ENCODE measurements at places on chromosomes 7 and 10.

DNA sequence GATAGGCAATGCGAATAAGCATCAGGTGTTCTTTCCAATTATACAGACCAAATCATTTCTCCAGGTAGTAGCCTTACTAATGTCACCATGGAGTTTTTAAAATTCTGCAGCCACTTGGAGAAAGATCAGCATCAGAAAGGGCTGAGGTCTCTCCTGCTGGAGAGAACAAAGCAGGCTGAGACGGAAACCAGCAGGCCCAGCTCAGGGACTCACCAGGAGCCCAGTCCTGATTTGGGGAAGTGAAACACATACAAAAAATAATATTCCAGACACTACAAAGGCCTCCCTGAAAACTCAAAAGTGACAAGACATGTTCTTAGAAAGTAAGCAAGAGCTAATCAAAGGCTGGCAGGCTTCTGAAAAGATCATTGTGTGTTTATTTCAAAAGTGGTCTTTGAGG, 207.1 kb upstream of the GHITM start:
- DNase-seq = no peak

- DNase-seq = no peak
Measured at GRCh38 chr7:97973206-97973658, 16.8 kb downstream of the OCM2 start.

DNA sequence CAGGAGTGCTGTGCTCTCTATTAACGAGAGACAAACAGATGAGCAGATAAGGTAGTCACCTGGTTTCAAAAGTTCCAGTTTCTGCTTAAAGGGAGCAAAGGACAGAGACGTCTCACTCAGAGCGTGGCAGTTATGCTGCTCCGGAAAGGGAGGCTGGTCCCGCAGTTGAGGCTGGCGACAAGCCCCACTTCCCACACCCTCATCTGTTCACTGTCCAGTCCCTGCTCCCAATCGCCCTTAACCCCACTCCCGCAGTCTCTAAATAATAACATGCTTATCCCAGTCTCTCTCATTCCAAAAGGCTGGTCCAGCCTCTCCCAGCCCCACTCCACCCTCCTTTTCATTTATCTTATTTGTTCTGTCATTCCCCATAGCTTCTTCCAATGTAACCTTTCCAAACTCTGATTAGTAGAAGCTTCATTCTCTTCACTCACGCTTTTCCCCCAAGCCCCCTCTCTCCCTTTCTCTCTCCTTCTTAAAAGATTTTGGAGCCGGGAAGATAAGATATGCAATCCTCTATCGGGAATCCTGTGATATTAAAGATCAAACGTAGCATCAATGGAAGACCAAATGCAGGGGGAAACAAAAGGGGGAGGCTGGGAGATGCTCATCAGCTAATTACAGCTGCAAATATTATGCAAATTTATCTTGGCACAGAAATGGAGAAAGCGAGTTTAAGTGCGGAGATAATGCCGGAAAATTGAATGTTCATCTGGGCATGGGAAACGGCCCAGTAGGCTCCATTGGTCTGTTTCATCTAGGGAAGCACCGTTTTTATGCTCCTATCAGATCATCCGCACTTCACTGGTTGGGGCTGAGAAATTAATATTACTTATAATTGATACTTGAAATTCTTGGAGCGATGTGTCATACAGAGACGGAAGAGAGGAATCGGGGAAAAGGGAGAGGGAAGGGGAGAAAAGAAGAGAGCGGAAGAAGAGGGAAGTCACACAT, 16.3 kb upstream of the GATA3 start:
- no peak for DNase-seq

DNA sequence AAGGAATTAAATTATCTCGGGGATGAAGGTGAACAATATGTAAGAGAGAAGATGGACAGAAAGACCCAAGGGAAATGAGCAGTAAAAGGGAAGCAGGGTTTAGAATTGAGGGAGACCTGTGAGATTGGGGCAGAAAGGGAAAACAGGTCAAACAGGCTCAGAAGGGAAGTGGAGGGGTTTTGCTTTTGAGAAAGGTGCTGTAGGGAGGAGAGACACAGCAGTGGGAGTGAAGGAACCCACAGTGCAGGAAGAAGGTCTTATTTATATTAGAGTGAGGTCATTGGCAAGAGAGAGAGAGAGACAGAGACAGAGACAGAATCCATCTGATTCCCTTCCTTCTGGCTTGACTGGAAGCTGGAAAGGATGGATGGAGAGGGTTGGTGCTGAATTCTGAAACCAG, 3.5 kb upstream of the TCAF1 start:
- no peak for DNase-seq

GRCh38 chr10:103736763-103737162, 118.6 kb downstream of the SH3PXD2A start:
- no peak for DNase-seq

All from activated CD4-positive, alpha-beta T cell treated with anti-CD3 and anti-CD28 coated beads, Interleukin-2, amount 50 U/mL, for 4 hours (primary cell).